ENCODE measurements at places on chromosomes 1 and 21.

GRCh38 chr1:51326839-51327238 lies 3.5 kb downstream of the TTC39A start:
- DNase-seq = no peak

- no peak for DNase-seq
These were observed 186.8 kb downstream of the APP start for GRCh38 chr21:25983745-25984144.

DNA sequence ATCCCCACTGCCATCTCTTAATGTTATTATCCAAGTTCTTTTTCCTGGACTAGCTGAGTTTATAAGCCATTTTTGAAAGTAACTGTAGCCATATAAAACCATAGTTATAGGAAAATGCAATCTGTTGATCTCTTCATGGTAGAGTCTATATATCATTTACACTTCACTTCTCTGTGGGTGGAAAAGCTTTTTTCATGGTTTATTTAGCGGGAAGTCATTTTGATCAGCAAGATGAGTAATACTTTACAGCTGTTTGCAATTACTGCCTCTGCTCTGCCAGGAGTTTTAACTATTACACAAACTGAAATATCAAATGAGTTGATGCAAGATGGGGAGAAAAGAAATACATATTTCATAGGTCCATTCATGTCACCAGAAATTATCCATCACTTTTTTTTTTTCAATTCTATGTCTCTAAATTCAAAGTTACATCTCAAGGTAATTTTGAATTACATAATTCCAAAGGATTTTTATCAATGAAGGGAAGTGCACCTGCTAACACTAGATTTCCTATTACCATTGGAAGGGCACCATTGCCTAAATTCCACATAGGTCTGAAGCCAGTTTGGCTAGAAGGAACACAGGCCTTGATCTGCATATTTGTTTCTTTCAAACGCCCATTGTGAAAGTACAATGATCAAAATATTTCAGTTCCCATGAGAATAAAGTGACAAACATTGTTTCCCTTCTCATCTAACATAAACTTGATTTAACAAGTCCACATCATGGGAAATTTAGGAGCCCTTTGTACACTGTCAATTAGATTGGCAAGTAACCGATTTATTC lies 296.7 kb downstream of the ZNF326 start:
- DNase-seq = no peak

GRCh38 chr1:174883409-174883808 lies 116.3 kb upstream of the CACYBP start:
- DNase-seq = no peak

DNA sequence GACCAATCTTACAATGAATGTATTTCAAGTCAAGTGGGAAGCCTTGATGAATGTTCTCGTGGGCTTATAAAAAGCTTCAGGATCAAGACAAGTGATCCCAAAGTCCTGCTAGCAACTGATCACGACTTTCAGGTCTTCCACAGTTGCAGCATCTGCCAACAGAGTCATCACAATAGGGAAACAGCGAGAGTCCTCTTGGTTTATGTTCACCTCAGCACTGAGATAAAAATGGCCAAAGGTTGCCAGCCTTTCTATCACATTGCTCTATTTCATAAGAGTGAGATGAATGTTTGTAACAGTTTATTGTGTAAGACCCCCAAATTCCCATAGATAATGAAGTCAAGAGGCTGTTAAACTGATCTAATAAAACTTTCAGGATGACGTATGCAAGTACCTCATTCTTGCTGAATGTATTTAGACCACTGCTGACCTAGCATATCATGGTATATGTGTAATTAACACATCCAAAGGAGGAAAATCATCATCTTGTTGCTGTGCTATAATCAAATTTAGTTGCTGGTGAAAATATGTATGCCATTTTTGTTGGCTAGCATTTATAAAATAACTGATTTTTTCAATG lies 150.6 kb downstream of the TGFBR3 start:
- DNase-seq = no peak

DNA sequence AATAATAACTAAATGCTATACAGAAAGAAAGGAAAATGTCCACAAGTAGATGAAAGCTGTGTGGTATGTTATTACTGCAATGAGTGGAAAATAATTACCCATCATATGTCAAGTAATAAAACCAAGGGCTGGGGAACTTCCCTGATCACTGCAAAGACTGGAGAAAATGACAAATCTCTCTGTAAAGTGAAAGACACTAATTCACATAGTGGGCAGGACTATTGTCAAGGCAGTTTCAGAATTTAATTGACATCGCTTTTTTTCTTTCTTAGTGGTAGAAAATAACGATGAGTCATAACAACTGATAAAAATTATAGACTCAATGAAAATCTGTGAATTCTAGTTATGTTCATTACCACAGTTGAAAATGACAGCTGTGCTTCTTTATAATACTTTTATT lies 153.7 kb upstream of the ST6GALNAC5 start:
- no peak for DNase-seq

- DNase-seq = no peak
These were observed 9.5 kb downstream of the EDEM3 start for GRCh38 chr1:184745110-184745509.

DNA sequence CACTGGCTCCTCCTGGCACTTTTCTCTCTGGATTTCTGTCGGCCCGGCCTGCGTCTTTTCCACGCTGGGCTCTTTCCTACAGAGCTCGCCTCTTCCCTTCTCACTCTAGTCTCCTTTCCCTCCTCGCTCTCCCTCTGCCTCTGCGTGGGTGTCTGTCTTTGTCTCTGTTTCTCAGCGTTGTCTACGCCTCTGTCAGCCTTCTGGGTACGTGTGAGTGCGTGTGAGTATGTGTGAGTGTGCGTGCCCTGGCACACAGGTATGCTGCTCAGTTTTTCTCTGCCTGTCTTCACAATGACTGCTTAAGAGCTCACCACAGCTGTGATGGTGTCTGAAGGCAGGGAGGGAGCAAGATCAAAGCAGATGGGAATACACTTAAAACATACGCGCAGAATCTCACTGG lies 77.7 kb downstream of the KIRREL1 start:
- DNase-seq = no peak

DNA sequence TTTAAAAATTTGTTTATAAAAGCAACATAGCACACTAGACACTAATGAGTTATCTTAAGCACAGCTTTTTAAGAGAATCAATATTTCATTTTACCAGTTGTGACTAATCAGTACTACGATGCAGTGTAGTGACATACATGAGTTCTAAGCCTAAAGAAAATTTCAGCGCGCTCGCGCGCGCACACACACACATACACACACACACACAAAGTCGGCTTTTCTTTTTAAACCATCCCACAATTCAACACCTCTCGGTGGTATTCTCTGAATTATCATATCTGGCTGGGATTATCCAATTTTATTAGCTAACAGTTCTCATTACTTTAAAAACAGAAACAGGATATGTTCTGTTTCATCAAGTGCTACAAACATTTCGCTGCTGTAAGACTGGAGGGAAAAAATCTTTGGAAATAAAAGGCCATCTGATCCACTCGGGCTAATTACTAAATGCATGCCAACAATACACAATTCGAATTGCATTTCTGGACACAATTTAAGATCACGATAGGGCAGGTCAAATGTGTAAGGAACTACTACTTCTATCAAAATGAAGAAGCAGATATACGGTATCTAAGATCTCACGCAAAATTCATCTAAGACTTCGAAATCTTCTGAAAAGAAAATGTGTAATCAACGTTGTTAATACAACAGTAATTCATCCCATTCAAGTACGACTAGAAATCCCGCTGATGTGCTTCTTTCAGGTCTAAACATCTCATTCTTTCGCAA lies 1.2 kb downstream of the TUT4 start:
- peak; percentile 49 for DNase-seq

GRCh38 chr1:92975551-92976232 lies 14.4 kb upstream of the DIPK1A start:
- DNase-seq = peak; percentile 53

DNA sequence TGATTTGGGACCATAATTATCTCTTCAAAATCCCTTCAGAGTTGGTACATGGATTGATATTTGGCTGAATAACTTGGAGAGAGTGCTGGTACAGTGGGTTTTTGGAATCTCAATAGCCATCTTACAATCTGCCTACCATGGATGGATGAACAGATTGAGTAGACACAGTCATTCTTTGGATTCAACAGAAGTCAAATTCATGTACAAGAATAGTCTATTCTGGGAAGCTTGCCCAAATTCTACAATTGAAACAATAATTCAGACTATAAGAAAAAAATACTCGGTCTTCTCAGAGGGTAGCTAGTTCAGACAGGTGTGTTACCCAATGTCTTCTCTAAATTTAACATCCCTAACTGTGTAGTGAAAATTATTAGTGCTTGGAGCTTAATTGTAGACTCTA lies 574.0 kb downstream of the LRRIQ3 start:
- DNase-seq = no peak

DNA sequence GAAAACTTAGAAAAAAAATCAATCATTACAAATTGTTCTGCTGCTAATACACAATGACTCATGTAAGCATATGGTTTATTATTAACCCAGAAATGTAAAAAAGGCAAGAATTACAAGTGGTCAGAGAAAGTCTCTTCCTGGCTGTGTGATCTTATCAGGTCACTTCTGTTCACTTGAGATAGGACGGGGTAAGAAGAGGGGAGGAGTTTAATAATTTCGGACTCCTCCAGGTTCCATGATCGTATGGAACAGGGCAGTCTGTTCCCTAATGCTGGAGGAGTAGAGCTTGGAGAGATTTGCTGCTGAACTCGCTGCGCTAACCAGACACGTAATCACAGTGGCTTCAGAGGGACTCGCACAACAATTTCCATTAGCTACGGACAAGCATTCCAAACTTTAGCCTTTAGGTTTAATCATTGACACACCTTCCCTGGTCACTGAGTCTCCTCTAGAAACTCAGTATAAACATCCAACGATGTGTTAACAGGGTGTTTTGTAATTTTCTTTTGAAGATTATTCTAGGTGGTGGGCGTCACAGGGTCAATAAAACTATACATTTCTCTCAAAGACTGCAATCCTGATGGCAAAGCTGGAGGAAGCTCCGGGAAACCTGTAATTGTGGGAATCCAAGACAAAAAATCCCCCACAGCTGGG lies 1.3 kb downstream of the CRYZ start:
- no peak for DNase-seq

DNA sequence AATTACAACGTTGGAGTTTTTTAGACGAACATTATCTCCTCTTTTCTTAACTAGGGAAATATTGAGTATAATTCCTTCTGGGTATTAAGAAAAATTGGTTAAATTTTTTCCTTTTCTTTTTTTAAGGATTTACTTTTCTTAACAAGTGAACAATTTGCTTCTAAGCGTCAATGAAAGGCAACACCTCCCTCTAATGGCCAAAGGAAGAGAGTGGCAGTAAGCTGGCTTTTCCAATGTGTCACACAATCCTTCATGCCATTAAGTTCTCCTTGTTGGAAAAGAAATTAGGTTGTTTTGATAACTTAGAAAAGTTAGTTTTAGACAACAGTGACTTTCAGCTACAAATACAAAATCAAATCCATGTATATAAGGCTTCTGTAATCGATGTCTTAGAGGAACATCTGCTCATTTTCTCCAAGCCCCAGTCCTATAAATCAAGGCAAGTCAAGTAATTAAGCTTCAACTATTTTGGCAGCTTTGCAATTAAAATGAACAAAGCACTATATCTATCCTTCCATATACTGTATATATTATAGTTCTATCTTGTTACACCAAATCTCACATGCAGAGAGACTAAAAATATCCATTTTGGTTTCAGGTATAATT lies 62.8 kb downstream of the EDEM3 start:
- DNase-seq = no peak

DNA sequence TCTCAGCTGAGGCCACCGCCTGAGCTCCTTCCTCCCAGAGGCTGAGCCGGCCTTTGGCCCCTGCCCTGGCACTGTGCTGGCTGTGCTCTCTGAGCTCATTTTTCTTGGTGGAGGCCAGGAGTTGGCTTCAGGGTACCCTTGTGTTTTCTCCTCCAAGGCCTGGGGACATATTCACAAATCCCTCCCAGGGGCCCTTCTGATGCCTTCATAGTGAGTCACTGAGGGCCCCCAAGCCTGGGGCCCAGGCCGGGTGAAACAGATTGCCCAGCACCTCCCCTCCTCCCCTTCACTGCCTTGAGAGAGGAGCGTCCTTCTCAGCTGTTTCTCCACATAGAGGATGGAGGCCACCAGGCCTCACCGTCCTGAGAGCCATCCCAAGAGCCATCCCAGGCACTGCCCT lies 105.8 kb downstream of the SIK1 start:
- DNase-seq = no peak

DNA sequence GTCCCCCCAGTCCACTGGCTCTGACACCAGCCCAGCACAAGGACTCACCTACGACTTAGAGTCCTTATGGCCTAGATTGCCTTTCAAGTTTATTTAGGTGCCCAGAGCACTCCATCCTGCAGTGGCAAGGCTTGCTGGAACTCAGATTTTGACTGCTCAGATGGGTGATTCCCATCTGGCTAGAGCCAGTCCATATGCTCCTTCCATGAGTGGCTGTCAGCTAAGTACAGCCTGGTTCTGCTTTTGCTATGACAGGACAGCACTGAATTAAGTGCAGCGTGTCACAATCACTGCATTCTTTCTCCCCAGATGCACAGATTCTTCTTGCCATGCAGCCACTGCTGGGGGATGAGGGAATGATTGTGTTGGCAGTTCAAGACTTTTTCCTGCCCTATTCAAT lies 43.8 kb downstream of the GPR52 start:
- no peak for DNase-seq

GRCh38 chr1:153513023-153513422 lies 22.8 kb downstream of the S100A6 start:
- DNase-seq = no peak

- no peak for DNase-seq
These were observed 9.1 kb downstream of the SYT2 start for GRCh38 chr1:202701200-202701599.

DNA sequence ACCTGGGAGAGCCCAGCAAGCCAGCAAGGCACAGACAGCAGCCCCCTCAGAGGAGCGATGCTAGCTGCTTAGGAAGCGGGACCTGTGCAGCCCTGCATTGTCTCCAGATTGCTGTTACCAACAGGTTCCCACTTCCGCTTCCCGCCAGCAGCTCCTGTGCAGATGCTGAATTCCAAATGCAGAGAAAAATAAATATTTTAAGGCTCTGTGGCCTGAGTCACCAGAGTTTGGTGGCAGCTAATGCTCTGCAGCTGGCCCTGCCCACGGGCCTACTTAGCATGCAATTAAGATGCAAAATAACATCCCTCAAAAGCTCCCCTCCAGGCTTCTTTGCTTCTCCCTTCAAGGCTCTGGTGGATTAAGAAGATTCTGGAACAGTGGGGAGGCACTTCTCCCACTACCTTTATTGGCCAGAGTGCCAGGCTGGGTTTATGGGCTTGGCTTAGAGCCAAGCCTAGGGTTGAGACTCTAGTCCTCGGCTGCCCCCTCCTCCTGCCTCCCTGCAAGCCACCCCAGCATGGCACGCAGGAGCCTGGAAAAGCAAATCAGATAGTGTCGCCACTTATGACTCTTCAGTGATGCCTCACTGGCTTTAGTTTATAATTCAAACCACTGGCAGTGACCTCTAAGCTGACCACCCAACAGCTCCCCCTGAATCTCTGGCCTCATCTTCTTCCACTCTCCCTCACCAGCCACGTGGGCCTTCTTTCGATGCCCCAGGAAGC lies 207.1 kb upstream of the ZC3H12A start:
- no peak for DNase-seq
